ENCODE measurements at places on chromosomes 11 and 22.
A peak's percentile ranks its signal among the peaks of the same experiment; 100 is the strongest.

DNA sequence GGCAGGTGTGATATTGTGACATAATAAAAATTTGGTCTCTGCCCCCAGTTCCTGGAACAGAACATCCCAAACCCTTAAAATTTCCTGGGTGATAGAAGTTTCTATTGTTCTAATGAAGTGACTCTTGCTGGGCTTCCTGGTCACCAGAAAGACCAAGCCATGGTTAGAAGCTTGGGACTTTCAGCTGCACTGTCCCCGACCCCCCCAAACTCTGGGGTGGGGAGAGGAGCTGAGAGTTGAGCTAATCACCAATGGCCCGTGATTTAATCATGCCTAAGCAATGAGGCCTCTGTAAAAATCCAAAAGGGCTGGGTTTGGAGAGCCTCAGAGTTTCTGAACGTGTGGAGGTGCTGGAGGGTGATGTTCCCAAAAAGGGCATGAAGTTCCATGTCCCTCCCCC lies 54.8 kb upstream of the FTH1 start:
- DNase-seq: peak; percentile 26

DNA sequence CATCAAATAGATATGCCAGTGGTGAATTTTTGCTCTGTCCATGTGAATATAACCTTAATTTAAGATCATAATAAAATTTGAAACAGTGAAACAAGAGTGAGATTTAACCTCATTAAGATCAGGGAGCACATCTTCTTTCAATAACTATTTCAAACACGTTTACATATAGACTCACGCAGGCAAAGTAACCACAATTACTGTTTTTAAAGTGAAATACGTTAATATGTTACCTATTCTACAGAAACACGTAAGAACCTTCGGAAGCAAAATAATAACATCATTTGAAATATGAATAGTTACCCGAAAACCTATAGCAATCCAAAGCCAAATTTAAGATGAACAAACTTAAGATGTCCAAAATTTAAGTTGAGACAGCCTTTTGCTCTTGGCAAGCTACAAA lies 136.2 kb upstream of the ZC3H12C start:
- no peak for DNase-seq

DNA sequence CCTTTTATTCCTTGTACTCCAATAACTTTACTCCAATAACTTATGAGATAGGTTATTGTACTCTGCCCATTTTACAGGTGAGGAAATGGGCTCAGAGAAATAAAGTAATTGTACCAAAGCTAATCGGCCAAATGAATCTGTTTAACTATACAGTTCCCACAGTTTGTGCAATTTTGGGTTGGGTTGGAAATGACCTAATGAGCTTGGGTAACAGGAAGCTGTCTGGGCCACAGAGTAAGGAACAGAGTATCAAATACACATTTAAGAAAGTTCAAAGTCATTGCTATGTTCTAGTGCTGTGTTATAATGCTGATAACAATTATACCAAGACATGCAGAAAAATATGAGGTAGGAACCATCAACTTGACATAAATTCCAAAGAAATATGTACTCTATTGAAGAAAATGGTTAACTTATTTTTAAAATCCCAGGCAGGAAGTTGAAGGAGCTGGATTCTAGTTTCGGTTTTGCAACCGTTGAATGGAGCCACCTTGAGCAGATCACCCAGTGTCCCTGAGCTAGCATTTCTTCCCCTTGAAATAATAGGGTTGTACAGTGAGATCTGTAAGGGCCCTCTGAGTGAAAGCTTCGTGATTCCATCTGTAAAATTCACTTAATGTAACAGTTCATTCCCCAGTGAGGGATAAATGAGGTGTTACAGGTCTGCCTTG lies 360.9 kb upstream of the NARS2 start:
- peak; percentile 81 for DNase-seq

GRCh38 chr22:42868751-42869251 lies 11.7 kb upstream of the ARFGAP3 start:
- DNase-seq: no peak

GRCh38 chr22:25167082-25167481 lies 32.6 kb upstream of the CRYBB3 start:
- DNase-seq: no peak

All from inflammatory macrophage treated with lipopolysaccharide for 4 hours (primary cell).